Stimulated activated CD8-positive, alpha-beta memory T cell treated with anti-CD3 and anti-CD28 coated beads, Interleukin-12 subunit alpha, Interleukin-12 subunit beta, amount 100 ng/mL, for 1 hour (primary cell): ENCODE measurements at places on chromosomes 2 and 18.

DNA sequence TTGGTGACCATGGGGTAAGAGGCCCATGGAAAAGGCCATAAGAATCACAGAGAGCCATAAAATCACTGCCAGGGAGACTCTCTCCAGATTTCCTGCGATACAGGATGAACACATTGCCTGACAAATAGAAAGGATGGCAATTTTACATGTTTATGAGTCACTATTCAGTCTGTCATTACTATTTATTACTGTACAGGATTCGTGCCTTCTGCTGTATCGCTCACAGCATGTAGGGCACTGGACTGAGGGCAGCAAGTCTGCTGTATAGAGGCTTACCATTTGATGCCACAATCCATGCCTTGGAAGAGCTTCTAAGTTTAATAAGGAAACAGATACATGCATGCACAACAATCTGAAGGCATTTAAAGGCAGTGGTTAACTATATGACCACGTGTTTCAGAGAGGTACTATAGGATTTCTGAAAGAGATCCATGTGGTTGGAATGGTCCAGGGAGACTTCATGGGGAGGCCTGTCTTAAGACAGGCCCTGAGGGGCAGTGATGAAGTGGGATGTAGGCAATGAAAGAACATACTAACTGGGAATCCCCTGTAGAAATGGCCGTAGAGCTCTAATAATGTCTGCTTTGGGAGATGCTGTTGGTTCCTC, 702.4 kb upstream of the RAB6C start:
- DNase-seq, result no peak

GRCh38 chr2:155852156-155852555, 480.4 kb downstream of the NR4A2 start:
- DNase-seq, result no peak

DNA sequence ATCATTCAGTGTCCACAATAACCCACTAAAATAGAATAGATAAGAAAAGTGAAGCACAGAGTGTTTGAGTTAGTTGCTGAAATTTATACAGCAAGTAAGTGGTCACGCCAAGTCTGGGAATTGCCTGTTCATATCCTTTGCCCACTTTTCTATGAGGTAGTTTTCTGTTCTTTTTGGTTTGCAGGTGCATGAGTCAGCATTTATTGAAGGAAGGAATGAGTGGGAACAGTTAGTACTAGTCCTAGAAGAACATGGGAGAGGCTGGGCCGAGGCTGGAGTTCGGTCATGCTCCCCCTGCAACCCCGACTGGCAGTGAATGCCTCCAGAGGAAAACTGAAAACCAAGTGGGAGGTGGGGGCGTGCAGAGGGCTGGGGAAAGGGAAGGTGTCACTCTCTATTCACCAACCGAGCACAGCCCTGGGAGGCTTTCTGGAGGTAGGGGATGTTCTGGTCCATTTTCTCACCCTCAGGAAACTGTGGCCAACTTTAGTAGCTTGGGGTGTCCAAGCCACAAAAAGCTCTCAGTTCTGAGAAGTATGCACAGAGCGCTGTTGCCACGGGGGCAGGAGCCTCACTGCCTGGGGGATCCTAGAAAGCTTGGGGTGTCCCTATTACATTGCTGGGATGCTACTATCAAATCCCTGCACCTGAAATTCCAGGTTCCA, 41.4 kb downstream of the FOSL2 start:
- DNase-seq, result no peak

- no peak for DNase-seq
Measured at GRCh38 chr18:34550156-34550555, 159.9 kb upstream of the DTNA start.

DNA sequence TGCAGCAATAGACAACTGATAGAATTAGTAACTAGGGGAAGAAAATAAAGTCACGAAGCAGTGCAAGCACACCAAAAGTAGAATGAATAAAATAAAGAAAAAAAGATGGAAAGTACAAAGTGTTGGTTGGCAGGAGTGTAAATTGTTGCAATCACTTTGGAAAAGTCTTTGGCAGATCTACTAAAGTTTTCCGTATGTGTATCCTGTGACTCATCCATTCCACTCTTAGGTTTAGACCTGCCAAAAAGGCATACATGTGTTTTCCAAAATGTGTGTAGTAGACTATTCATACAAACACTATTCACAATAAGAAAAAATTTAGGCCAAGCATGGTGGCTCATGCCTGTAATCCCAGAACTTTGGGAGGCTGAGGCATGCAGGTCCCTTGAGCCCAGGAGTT, 282.1 kb upstream of the FSIP2 start:
- DNase-seq, result no peak

- no peak for DNase-seq
Measured at GRCh38 chr2:178523596-178524134, 43.4 kb downstream of the PLEKHA3 start.

GRCh38 chr18:43789234-43790000, 512.1 kb upstream of the SYT4 start:
- DNase-seq, result no peak

GRCh38 chr2:241565411-241565810, 6.9 kb downstream of the BOK start:
- no peak for DNase-seq

- DNase-seq, result no peak
Measured at GRCh38 chr2:65613968-65614555, 181.7 kb upstream of the SPRED2 start.

GRCh38 chr2:17995593-17995992, 117.1 kb downstream of the KCNS3 start:
- no peak for DNase-seq

- DNase-seq, result no peak
Measured at GRCh38 chr2:8582651-8583399, 99.0 kb upstream of the ID2 start.

- no peak for DNase-seq
Measured at GRCh38 chr2:159895258-159896065, 97.5 kb upstream of the CD302 start.

GRCh38 chr2:198700319-198700718, 757.4 kb downstream of the SATB2 start:
- DNase-seq, result no peak
